Femur (tissue), 1 donor: ENCODE measurements at places on chromosomes 6 and 20.

GRCh38 chr6:11404838-11405237, 132.7 kb upstream of the TMEM170B start:
- DNase-seq: no peak

GRCh38 chr6:56766806-56767178, 124.1 kb upstream of the DST start:
- DNase-seq: no peak

- DNase-seq: no peak
These were observed 35.7 kb downstream of the CITED2 start for GRCh38 chr6:139338795-139339194.

DNA sequence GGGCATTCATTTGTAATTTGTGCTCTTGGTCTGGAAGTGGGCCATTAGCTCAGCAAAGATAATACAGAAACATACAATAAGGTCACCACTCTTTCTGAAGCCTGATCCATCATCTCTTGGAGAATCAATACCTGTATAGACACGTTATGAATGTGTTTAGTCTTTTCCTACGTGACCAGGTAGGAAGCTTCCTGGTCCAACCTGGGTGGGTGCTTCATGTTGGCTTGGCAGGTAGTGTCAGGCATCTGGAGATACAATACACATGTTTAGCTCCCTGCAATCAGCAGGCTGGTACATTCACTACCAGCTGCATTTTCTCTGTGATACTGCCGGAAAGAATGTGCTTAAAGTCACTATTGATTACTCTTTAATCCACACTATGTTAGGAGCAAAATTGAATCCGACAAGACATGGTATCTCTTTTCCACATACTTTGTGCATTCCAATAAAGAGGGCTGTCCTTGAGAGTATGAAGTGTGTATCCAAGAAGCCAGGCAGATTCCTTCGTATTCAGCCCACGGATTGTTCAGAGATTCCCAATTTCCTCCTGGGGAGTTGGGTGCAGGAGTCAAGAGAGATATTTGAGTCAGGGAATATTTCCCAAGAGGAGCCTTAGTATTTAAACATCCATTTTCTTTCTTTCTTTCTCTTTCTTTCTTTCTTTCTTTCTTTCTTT, 49.9 kb upstream of the RANBP9 start:
- no peak for DNase-seq

- no peak for DNase-seq
These were observed 114.6 kb upstream of the FOXQ1 start for GRCh38 chr6:1197309-1197708.

DNA sequence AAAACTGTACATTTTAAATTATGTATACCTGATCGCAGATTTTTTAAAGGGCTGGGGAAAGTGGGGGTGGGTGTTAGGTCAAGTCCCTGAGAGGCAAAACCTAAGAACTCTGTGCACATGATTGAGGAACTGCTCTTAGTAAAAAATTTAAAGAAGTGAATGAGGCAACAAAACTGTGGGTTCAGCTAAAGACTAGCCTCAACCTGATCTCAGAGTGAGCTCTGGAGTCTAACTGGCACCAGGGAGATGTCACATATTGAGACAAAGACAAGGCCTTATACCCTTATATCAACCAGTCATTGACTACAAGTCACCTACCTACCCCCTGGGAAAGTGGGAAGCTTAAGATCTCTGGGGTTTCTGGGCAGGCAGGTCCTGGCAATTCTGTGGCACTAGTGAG, 27.4 kb upstream of the RUNX2 start:
- no peak for DNase-seq

DNA sequence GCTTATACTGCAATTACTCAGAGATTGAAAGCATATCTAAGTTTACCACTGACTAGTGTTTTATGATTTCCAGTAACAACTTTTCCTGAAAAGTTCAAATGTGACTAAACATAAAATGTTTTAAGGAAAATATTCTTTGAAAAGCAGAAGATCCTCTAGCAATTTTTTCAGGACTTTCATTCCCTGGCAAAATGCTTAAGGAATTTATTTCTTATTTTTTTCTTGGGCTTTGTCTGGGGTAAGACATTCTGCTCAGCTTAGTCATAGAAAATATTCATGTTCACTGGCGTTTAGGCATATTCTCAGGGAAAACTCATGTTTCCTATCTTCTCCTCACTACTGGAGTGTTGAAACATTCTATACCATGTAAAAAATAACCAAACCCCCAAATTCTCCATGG, 235.3 kb upstream of the CEP162 start:
- DNase-seq: no peak

- DNase-seq: peak; percentile 26
These were observed 302.7 kb upstream of the ZFP64 start for GRCh38 chr20:52494244-52494643.

- no peak for DNase-seq
These were observed 16.8 kb downstream of the MMP24 start for GRCh38 chr20:35243317-35243716.

DNA sequence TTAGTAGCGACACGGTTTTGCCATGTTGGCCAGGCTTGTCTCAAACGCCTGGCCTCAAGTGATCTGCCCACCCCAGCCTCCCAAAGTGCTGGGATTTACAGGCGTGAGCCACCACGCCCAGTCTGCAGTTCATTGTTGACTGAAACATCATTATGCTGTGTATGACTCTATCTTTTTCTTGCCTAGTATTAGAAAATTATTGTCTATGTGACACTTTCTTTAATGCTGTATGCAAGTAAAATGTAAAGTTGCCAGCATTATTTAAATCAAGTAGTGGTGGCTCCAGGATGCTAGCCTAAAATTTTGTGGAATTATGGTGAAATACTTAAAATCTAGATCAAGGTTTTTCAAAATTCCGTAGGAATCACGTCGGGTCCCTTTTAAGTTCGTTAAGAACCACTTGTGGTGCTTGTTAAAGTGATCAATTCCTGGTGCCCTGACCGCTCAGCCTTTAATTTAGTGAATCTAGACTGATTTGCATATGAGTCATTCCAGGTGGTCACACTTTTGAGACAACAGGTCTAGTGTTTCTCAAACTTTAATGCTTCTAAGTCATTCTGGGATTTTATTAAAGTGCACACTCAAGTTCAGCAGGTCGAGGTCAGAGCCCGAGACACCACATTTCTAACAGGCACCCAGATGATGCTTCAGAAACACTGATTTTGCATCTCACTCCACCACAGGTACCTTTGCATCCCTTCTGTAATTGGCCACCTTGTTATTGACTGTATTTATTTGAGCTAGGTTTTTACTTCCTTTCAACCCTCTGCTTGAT, 132.6 kb upstream of the MTHFD1L start:
- DNase-seq: no peak

- DNase-seq: peak; percentile 36
These were observed 83.4 kb upstream of the ASF1A start for GRCh38 chr6:118810420-118811027.

DNA sequence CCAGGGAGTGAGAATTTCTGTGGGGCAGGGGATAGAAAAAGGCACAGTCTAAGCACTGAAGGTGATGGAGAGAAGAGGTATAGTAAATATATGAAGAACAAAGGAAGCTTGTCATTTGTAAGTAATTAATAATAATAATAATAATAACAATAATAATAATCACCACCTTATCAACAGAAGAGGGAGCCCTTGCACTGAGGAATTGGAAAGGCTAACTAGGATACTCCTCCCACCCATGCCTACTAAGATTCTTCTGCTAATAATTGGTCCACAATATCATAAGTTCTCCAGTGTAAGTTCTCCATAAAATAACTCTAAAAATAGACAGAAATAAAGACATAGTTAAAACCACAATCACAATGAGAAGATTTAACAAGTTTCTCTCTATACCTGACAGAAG, 912 bp upstream of the OR12D3 start:
- DNase-seq: no peak

DNA sequence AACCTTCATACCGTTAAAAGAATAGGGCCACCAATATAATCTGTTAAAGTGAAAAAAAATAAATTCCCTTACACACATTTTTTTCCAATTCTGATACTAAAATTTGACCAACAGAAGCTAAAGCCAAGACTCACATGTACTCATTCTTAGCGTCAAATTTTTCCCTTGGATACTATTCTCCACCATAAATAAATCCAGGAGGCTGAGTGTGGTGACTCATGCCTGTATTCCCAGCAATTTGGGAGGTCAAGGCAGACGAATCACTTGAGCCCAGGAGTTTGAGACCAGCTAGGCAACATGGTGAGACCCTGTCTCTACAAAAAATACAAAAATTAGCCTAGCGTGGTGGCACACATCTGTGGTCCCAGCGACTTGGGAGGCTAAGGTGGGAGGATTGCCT, 43.9 kb downstream of the SCML4 start:
- no peak for DNase-seq

- no peak for DNase-seq
These were observed 510.1 kb downstream of the PHF3 start for GRCh38 chr6:64145658-64146057.

- DNase-seq: no peak
These were observed 29.8 kb upstream of the GMDS start for GRCh38 chr6:2274981-2275891.

GRCh38 chr6:96575359-96575758, 12.4 kb downstream of the FHL5 start:
- DNase-seq: no peak

- no peak for DNase-seq
These were observed 10.2 kb downstream of the ASXL1 start for GRCh38 chr20:32368323-32368722.

GRCh38 chr20:39878809-39879208, 810.2 kb downstream of the MAFB start:
- no peak for DNase-seq

- no peak for DNase-seq
These were observed 48.0 kb downstream of the TMEM170B start for GRCh38 chr6:11585426-11586016.

GRCh38 chr6:26202201-26202611, 115.0 kb downstream of the HFE start:
- no peak for DNase-seq

GRCh38 chr20:32037929-32038328, 14.1 kb upstream of the HCK start:
- DNase-seq: no peak

- DNase-seq: no peak
These were observed 334.7 kb upstream of the JAG1 start for GRCh38 chr20:11008444-11009033.

DNA sequence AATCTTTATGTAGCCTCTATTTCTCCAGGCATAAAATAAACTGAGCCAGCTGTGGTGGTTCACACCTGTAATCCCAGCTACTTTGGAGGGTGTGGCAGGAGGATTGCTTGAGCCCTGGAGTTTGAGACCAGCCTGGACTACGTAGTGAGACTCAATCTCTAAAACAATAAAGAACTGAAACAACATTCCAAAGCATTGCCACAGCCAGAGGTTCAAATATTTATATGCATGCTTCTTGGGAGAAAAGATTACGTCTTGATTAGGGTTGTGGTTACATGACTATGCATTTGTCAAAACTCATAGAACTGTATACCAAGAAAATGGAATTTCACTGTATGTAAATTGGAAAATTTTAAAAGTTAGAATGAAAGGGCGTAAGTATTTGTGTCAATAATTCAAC, 27.7 kb upstream of the PAX1 start:
- no peak for DNase-seq

DNA sequence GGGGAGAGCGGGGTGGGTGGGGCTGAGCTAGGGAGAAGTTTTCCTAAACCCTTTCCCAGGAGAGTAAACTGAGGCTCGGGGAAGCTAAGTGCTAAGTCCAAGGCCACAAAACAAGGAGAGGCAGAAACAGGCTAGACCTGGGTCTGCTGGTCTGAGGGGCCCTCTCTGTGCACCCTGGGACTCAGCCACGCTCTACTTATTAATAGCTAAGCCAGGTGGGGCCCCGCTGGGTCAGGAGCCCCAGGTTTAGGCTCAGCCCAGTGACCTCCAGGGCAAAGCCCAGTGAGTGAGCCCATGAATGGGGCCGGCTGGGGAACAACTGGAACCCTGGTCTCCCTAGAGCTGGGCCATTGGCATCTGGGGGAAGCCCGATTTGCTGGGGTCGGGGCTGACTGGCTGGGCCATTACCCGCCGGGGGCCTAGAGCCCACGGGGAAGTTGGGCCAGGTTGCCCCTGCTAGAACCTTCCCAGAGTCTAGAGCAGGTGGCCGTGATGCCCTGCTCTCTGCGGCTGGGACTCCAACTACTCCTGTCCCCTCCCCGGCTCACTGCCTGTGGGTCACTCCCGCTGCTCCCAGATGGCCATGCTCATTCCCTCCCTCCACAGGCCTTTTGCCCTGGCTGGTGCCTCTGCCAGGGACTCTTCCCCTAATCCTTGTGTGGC, 24.1 kb upstream of the NOL4L start:
- DNase-seq: no peak

DNA sequence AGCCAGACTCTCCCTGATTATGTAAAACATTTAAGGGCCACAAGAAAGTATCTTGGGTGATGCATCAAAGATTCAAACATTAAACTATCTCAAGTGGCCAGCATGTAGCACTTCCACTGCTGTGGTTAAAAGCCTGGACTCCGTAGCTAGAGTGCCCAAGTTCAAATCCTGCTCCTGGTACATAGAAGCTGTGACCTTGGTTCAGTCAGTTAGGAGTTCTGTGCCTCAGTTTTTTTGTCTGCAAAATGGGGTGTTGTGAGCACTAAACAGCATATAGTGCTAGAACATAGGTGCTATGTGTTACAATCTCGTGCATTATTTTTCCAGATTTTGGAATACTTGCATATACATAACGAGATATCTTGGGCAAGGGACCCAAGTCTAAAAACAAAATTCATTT, 68.7 kb downstream of the PSMG4 start:
- no peak for DNase-seq

- DNase-seq: no peak
These were observed 158.8 kb downstream of the FOXA2 start for GRCh38 chr20:22425344-22426295.

- no peak for DNase-seq
These were observed 32.2 kb upstream of the IPCEF1 start for GRCh38 chr6:154388803-154389202.

DNA sequence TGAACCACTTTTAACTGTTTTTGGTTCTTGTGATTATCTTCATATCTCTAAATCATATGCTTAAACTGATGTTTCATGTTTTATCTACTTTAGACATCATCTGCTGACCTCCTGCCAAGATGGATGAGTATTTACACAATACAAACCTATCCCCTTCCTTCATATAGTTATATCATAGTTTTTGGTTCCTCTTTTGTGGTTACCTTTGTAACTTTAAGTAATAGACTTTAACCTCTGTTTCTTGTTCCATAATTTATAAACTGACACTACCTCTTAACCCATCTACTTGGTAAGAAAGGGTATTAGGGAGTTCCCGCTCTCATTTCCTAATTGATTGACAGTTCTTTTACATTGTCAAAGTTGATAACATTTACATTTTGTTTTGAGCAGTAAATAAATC, 11.9 kb downstream of the PCMT1 start:
- DNase-seq: no peak
